ENCODE measurements at places on chromosomes 11 and 22.

GRCh38 chr22:43310311-43310710, 32.9 kb downstream of the SCUBE1 start:
- DNase-seq = no peak

DNA sequence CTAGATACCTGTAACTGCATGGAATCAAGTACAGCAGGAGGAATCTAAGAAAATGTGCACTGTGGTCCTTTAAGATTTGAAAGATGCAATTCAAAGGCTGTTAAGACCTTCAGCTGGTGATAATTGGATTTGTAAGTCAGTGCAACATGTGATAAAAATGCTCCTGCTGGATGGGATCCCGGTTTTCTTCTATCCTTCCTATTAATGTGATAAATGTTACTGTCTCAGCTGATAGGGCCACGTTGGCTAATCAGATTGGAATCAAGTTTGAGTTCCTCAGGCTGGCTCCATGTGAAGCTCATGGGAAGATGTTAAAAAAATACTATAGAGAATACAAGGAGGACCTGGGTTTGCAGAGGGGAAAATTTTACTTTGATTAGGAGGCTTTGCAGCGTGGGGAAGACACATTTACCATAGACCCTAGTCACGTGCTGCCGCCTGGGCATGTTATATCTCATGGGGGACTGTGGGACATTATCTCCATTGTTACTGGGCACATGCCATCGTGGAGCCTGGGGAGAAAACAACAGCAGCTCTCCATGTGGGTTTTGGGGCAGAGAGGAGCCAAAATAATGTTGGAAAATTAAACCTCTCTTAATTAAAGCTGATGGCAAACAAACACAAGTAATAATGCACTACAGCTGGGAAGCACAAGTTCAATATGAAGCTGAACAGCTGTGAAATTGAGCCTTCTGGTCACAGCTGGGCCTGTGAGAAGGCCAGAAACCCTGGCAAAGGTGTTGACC, 652.5 kb downstream of the NTM start:
- no peak for DNase-seq

DNA sequence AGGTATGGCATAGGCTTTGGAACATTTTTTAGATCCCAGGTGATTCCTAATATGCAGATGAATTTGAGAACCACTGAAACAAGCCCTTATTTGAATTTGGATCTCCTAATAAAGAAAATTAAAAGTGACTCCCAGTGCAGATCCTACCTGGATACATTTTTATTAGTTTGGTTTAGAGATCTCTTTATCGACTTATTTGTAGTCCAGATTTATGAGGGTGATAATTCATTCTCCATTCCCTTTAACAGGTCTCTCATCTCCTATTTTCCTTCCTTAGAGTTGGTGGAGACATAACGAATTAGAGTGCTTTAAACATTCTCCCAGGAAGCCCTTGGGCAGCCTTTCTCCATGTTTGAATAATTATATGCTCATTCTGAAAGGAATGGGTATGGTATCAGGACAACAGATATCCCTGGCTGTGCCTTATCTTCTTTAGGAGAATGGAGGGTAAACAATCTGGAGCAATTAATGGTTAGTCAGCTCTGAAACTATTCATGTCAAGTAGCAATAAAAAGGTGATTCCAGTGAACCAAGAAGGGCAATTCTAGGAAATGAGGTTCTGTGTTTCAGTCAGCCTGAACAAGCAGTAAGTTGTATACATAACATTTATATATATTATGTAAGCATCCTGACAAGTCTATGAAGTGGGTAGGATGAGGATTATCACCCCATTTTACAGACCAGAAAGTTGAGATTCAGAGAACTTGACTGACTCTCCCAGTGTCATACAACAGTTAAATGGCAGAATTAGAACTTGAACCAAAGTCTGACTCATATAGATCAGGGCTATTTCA, 53.9 kb upstream of the RCE1 start:
- no peak for DNase-seq

DNA sequence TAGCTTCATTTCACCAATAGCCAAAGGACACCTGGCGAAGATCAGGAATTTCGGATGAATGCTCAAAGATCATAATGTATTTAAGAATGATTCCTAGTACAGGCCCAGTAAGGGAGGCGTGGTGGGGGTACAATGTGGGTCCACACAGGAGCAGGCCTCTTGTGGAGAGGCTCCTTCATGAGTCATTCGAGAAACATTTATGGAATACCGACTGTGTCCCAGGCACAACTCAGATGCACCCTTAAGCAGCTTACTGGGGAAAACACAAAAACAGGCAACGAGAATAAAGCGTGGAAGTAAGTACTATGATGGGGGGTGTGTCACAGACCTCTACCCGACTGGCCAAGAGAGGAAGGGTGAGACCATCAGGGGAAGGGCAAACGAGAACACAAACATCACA, 44.5 kb downstream of the SMCO4 start:
- DNase-seq = no peak

- DNase-seq = peak; percentile 53
Observed at GRCh38 chr22:46274381-46274780, 6.6 kb downstream of the TTC38 start.

DNA sequence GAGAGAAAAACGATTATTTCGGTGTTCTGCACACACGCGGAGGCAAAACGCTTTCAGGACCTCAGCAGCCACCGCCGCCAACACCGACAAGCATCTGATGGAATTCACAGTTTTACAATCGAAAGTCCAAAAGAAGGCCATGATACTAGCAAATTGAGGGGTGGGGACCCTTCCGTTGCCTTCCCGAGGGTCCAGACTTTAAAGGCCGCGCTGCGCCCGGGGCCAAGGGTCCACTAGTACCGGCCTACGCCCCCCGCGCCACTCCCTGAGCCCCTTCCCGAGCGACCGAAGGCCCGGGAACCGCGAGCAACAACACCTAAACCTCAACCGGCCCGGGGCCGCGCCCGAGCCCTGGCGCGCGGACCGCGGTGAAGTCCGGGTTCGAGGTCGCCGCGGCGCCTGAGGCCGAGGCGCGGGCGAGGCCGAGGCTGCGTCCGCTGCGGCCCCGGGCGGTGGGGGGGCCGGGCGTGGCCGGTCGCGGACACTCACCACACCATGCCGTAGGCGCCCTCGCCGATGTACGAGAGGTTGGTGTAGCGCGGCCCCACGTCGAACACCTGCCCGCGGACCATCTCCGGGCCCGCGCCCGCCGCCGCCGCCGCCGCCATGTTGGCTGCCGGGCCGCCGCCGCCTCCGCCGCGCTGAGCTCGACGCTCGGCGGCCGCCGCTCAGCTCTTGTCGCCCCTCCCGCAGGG, 465 bp downstream of the MAPK1 start:
- peak; percentile 71 for DNase-seq

- DNase-seq = no peak
Observed at GRCh38 chr22:35344956-35345690, 35.8 kb upstream of the HMOX1 start.

DNA sequence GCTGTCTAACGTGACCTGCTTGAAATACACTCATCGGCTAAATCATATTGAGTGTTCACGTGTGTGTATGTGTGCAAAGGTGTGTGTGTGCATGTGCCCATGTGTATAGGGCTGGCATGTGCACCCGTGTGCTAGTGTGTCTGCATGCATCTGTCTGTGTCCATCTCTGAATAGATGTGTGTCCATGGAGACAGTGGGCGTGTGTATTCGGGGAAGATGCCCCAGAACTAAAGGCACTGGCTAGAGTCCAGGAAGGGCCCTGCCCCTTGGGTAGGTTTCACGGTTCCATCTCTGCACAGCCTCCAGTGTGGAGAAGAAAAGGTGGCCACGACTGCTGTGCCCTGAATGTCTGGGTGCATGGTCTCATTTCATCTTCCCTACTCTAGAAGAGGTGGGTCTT, 220.3 kb downstream of the MN1 start:
- no peak for DNase-seq

- DNase-seq = no peak
Observed at GRCh38 chr22:42208362-42208761, 62.1 kb downstream of the TCF20 start.

GRCh38 chr11:73804712-73805111, 17.0 kb downstream of the MRPL48 start:
- DNase-seq = no peak

- DNase-seq = no peak
Observed at GRCh38 chr11:116600930-116601329, 171.9 kb downstream of the BUD13 start.

GRCh38 chr22:35622191-35622913, 5.2 kb upstream of the MB start:
- no peak for DNase-seq

DNA sequence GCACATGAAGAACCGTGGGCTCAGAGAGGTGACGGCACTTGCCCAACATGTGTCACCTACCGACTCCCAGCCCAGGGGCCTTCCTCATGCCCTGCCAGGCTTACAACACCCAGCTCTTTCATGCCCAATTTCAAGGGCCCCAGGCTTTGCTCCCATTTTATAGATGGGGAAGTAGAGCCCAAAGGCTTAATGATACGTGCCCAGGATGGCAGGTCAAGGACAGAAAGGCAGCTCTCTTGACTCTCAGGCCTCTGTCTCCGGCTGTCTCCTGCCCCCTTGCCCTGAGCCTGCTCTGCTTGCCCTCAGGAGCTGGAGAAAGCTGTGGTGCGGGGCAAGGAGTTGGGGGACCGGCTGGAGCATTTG, 9.0 kb downstream of the CCDC88B start:
- no peak for DNase-seq

- no peak for DNase-seq
Observed at GRCh38 chr11:95296621-95297025, 65.6 kb upstream of the SESN3 start.

GRCh38 chr11:94675239-94675638, 92.9 kb upstream of the AMOTL1 start:
- no peak for DNase-seq

- DNase-seq = peak; percentile 96
Observed at GRCh38 chr11:69296890-69297786, 3.2 kb downstream of the MYEOV start.
